Stimulated activated CD4-positive, alpha-beta T cell treated with anti-CD3 and anti-CD28 coated beads, Interleukin-15, amount 100 ng/mL, for 48 hours (primary cell): ENCODE measurements at places on chromosomes 5 and 9.

- no peak for DNase-seq
These were observed 103.1 kb upstream of the SARDH start for GRCh38 chr9:133841167-133841812.

DNA sequence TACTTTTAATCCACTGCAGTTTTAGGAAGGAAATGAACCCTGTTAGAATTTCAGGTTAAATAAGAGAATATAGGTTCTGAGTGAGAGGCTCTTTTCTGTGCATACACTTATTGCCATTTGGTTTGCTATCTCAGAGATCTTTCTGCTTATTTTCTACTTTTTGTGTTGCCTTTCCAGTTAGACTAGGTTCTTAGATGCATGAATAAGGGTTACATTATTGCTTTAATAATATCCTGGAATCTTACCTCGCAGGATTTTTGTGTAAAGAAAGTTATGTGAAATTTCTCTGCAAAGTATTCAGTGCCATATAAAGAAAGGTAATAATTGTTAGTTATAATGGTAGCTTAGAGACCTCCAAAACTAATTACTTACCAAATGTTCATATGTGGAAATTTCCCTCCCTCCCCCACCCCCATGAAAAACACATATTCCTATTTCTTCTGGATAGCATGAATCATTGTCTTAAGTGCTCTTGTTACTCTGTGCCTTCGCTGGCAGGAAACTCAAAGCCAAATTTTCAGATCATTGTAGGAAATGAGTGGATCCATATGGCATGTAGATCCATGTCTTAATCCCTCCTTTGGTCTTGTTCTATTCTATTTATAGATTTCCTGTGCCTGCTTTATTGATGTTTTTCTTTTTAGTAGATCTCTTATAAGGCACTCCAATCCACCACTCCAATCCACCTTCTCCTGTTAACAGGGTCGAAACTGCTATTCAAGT, 2.7 kb upstream of the APBA1 start:
- DNase-seq = no peak

GRCh38 chr9:134014946-134015345, 10.3 kb upstream of the BRD3OS start:
- no peak for DNase-seq

- no peak for DNase-seq
These were observed 1.8 kb downstream of the SHB start for GRCh38 chr9:38066914-38067858.

DNA sequence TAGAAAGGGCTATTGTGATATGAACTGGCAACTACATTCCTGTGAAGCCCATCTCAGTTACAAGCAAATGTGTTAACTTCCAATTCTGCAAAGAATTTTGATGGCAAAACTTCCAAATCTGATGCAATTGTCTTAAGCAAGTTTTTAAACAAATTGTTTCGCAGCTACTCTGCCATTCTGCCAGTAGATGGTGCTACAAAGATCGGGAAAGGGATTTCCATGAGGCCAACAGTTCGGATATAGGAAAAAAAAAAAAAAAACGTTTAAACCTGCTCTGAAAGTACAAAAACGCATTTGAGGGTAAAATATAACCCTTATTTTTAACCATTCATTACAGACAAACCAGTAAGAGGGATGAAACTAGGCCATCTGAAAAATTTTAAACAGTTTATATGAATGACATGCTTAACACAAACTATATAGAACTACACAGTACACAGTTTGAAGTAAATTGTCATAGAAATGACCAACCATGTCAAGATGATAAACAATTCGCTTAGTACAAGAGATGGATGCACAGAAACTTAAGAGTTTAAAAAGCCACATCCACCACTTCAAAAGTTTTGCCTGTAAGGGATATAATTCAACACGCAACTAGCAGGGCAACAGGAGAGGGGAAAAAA, 2.2 kb downstream of the HNRNPA0 start:
- DNase-seq = no peak
